NCI-H1105 treated with DMSO at 0.1 percent for 48 hours (cell line): ENCODE measurements at places on chromosomes 1 and 21.
A peak's percentile ranks its signal among the peaks of the same experiment; 100 is the strongest.

- no peak for DNase-seq
Observed at GRCh38 chr1:162107911-162108310, 38.4 kb downstream of the NOS1AP start.

GRCh38 chr1:188027613-188028012 is 1198.9 kb downstream of the PLA2G4A start:
- DNase-seq = no peak

- no peak for DNase-seq
Observed at GRCh38 chr21:37489553-37489952, 123.0 kb downstream of the DYRK1A start.

- no peak for DNase-seq
Observed at GRCh38 chr1:48049823-48050535, 52.8 kb upstream of the TRABD2B start.

GRCh38 chr1:245575710-245576109 is 420.9 kb downstream of the KIF26B start:
- DNase-seq = no peak

DNA sequence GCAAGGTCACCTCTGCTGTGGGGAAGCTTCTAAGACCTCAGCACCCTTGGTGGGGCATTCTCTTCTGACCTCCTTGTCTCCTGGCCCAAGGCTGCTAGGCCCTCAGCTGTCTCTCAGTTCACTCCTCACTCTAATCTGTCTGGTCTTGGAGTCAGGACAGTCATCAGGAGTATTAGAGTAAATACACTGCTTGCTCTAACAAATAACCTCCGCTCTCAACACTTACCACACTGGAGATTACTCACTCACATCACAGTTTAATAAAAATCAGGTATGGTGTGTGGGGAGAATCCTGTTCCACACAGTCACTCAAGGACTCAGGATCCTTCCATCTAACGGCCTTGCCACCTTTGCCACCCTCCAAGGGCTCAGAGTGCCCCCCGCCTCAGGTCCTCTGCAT is 26.6 kb upstream of the TMEM61 start:
- DNase-seq = no peak

GRCh38 chr1:22275626-22276395 is 132.9 kb upstream of the WNT4 start:
- peak; percentile 11 for DNase-seq

- DNase-seq = no peak
Observed at GRCh38 chr1:179857009-179857408, 20.6 kb downstream of the TOR1AIP2 start.

DNA sequence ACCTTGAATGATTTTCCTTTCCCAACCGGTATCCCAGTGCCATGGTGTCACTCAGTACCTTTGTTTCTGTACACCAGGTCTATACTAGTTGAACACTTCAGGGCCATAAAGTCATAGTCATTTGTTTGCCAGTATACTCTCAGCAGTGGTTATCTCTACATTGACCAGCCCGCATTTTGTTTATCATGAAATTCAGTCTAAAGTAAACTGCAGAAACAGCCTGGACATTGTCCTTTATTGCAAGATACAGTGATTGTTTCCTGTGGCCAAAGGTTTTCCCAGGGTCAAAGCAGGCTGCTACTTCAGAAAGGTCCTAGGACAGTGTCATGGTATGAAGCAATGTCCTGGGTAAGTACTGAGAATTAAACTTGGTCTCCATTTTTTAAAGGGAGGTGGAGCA is 407.4 kb downstream of the RWDD3 start:
- DNase-seq = no peak

DNA sequence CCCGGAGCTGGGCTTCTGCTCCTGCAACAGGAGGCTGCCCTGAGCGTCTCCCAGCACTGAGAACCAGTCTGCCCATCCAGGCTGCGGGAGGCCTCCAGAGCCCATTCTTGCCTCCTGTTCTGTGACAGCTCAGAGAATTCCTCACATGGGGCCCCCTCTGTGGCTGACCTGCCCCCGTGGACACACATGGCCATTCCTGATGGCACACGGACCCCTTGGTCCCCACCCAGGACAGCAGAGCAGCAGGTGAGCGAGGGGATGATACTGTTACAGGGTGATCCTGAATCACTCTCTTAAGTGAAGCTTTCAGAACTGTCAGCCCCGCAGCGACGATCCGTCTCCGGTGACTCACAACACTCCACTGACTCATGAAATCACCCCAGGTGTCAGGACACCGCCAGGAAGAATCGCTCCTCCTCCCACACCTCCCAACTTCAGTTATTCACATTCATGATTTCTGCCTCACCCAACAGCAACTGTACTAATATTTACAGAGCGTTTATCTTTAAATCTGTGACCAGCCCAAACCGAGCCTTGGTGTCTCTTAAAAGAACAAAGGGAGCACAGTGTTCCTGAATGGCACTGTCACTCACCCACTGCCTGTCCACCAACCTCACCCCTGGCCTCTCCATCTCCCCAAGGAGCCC is 22.5 kb downstream of the CHD5 start:
- no peak for DNase-seq

DNA sequence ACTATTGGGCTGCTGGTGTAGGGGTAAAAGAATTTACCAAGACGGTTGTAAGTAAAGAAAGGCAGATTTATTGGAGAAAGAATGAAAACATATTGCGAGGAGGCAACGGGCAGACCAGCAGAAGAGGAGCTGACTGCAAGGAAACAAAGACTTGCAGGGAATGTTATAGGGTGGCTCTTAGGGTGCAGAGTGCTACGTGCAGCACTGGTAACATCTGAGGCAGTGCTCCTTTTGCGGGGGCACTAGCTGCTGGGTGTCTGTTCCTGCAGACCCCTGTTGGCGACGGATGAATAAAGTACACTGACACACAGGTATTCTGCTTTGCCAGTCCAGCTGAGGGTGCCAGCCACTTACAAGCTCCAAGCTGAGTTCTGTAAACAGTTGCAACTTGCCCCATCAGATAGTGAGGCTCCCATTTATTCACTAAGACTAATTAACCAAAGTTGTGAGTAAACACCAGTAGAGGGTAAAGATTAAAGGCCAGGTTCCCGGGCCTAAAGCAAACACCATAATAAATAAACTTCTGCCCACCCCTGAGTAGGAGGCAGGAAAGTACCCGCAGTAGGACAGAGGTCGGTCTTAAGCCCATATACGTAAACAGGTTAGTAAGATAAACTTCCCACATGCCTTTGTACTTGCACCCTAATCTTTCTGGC is 140.2 kb upstream of the KCNK1 start:
- DNase-seq = no peak

- no peak for DNase-seq
Observed at GRCh38 chr1:10655002-10655401, 141.4 kb downstream of the CASZ1 start.

GRCh38 chr1:2384941-2385481 is 6.3 kb downstream of the MORN1 start:
- DNase-seq = no peak

GRCh38 chr1:20666146-20666545 is 5.0 kb upstream of the DDOST start:
- no peak for DNase-seq
